ENCODE measurements at places on chromosomes 7 and 10.

DNA sequence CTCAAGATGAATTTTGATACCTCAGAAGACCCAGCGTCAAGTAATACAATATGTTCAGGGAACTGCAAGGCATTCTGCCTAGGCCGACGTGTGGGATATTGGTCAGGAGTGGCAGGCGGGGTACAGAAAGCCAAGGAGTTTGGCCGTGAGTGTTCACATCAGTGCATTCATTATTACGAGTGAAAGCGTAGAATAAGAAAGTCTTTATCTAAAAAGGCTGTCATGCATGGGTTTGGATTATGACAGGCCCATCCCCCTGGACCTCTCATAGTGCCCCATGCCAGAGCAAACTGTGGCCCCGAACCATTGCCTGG lies 7.5 kb downstream of the AIMP2 start:
- DNase-seq: no peak

DNA sequence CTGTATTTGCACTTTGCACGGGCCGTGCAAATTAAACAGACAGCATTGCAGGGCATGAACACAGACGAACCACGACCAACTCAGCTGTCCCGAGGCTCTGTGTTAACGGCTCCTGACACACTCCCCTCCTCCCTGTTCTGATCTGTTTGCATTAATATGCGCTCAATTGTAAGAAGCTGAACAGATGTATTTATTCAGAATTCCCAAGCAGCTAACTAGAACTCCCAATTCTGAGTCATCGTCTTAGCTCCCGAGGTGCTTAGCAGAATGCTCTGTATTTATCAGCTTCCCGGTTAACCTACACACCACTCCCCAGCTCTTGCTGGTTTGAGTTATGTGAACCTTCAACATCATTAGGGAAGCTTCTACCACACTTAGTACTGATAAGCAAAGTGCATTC lies 286.4 kb downstream of the PTPRN2 start:
- no peak for DNase-seq

GRCh38 chr7:4682621-4683042 lies 537 bp downstream of the FOXK1 start:
- DNase-seq: peak; percentile 39

GRCh38 chr7:81937091-81937490 lies 167.2 kb upstream of the HGF start:
- no peak for DNase-seq

GRCh38 chr7:138434597-138435019 lies 25.5 kb upstream of the TRIM24 start:
- no peak for DNase-seq

DNA sequence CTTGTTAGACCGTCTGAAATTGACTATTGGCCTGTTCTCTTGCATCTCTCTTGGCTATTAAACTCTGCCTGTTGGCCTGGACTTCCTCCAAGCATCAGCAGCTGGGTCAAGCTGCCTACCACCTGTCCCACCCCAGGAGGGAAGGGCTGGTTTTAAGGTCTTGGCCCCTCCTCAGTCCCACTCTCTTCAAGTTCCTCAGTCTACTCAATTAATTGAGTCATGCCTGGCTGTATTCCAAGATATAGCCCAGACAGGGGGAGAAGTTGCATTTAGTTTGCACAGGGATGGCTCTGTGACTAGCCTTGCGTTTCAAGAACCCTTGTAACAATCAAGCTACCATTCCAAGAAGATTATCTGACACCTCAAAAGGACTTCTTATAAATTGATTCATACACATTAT lies 113.8 kb upstream of the GLI3 start:
- no peak for DNase-seq

- DNase-seq: no peak
These were observed 89.3 kb downstream of the CCNY start for GRCh38 chr10:35425595-35425994.

GRCh38 chr7:132732321-132732865 lies 156.1 kb upstream of the PLXNA4 start:
- DNase-seq: no peak

DNA sequence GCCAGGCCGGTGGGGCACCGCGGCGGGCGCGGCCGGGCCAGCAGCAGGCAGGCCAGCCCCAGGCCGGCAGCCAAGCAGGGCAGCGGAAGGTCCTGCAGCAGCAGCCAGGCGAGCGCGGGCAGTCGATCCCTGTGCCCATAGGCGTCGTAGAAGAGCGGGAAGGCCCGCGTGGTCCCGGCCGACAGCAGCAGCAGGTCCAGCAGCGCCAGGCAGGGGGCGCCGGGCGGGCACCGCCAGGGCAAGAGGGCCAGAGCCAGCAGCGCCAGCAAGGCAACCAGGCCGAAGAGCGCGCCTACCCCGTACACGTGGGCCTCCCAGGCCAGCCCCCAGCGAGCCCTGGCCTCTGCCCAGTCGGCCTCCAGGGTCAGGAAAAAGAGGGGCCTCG lies 8.4 kb upstream of the RBM28 start:
- no peak for DNase-seq

DNA sequence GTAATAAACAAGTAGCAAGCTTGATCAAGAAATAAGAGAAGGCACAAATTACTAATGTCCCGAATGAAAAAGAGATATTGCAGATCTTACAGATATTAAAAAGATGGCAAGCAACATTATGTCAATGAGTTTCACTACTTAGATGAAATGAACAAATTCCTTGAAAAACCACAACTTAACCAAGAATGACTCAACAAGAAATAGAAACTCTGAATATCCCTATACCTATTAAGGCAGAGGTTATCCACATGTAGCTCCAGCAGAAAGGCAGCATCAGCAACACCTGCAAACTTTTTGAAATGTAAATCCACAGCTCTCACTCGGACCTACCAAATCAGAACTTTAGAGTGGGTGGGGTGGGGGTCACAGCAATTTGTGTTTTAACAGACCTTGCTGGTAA lies 33.6 kb downstream of the PDE1C start:
- DNase-seq: no peak

GRCh38 chr7:137001041-137001440 lies 132.6 kb downstream of the CHRM2 start:
- DNase-seq: no peak

- DNase-seq: no peak
These were observed 79.1 kb downstream of the VTI1A start for GRCh38 chr10:112526139-112526538.

- no peak for DNase-seq
These were observed 89.7 kb upstream of the ZPBP start for GRCh38 chr7:50182759-50183158.

- DNase-seq: no peak
These were observed 52.0 kb downstream of the STK32C start for GRCh38 chr10:132255489-132256344.

- DNase-seq: no peak
These were observed 4.8 kb downstream of the ADCK2 start for GRCh38 chr7:140677496-140677895.

DNA sequence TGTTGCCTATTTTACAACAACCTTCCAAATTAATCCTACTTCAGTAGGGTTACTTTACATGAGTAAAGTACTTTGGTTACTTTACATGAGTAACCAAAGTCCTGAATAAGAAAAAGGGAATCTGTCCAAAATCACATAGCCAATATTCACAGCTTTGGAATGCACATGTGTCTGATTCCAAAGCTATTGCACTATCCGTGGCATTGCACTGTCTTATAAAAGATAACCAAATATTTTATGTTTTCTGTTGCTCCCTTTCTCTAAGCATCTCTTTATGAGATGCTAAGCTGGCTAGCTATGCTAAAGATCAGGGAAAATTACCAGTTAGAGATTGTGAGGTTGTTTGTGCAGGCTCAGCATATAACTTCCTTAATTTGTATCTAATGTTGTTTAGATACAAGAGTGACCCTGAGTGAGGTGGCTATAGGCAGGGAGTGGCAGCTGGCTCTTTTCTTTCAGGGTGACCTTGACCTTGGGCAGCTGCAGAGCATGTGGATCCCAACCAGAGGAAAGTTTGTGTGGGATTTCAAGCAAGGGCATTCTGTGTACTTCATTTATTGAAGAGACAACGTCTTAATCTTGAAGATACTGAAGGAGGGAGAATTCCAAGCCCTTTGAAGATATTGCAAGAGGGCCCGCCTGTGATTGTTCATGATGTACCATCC lies 366.1 kb upstream of the ANKRD30A start:
- no peak for DNase-seq
